Smooth muscle cell of bladder (primary cell): ENCODE measurements at places on chromosomes 5 and 9. TPM values are rescaled to one million over a fixed set of nuclear protein-coding genes. Genes with fewer than 3 reads are reported as not detected.

SLIT3 gene
- 4.6 and 18.5 TPM in 2 replicates for total RNA-seq

PCDHB9 gene
- 0.09 and 0.14 TPM in 2 replicates for total RNA-seq

ISL1 gene
- 0.14 TPM in 1 of 2 replicates, not detected in the other for total RNA-seq

TAF11L8 gene
- not detected in 2 replicates for total RNA-seq

RNF180 gene
- 0.71 and 0.74 TPM in 2 replicates for total RNA-seq

LHX6 gene
- not detected in 2 replicates for total RNA-seq

TNFSF8 gene
- total RNA-seq, result not detected in 2 replicates

GABBR2 gene
- total RNA-seq, result 2.0 and 12.9 TPM in 2 replicates

CNTNAP3B gene
- 1.3 and 6.4 TPM in 2 replicates for total RNA-seq

LIX1 gene
- under 0.01 TPM in 1 of 2 replicates, not detected in the other for total RNA-seq

MSH3 gene
- total RNA-seq, result 13.1 and 14.1 TPM in 2 replicates

OBP2B gene
- not detected in 2 replicates for total RNA-seq
